SJSA1 (cell line): ENCODE measurements at places on chromosomes 1 and 21. TPM values are rescaled to one million over a fixed set of nuclear protein-coding genes. Genes with fewer than 3 reads are reported as not detected.

GRCh38 chr1:51344602-51345299, 14.4 kb upstream of the TTC39A start:
- no peak for DNase-seq
- no peak overlapping the region for H3K27ac ChIP-seq
- peaks cover 32% of the 10 kb centered on the region for H3K27me3 ChIP-seq
- H3K36me3 ChIP-seq = no peaks in the 10 kb centered on the region
- peaks cover 6% of the 10 kb centered on the region; the same call in 1 of the 2 replicates for H3K4me1 ChIP-seq

DNA sequence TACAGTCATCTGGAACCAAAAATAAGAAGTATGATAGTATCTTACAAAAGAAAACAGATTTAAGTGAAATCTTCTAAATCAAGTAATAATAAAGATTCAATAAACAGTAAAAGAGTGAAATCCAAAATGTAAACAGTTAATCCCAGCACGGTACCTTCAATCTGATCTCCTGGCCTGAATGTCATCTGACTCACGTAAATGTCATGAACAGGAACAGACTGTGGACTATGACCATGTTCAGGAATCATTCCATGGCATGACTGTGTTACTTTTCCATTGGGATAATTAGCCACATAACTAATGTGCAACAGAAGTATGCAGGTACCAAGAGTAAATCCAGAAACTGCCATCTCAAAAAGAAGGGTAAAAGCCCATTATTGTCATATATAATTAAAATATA, 18.0 kb downstream of the FRRS1 start:
- no peaks in the 10 kb centered on the region for H3K36me3 ChIP-seq
- no peak for DNase-seq
- H3K27me3 ChIP-seq = no peaks in the 10 kb centered on the region

The TINAGL1 gene
- total RNA-seq = 14.9 and 25.9 TPM in 2 replicates

The EXO1 gene
- total RNA-seq = 42.9 and 48.3 TPM in 2 replicates

The POTED gene
- total RNA-seq = not detected in 2 replicates

The TMEM82 gene
- not detected in 2 replicates for total RNA-seq

DNA sequence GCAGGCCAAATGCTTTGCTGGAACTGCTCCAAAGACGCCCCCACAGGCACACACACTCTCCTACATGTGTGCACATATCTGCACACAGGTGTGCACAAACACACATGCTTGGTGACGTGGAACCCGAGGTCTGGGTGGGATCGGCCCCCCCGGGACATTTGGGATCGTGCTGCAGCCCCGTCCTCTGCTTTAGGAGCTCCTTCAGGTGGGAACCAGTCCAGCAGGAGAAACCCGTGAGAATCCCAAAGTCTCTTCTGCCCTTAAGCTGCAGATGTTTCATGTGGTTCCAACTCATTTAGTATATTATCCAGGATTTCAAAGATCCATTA, 38.6 kb downstream of the UBE2G2 start:
- peak; percentile 32 for DNase-seq
- H3K4me1 ChIP-seq = peaks cover 20% of the 10 kb centered on the region
- no peak overlapping the region for H3K27ac ChIP-seq
- no peaks in the 10 kb centered on the region; the same call in 1 of the 2 replicates for H3K36me3 ChIP-seq
- no peaks in the 10 kb centered on the region for H3K27me3 ChIP-seq

GRCh38 chr1:22351768-22352080, 99.9 kb upstream of the ZBTB40 start:
- H3K27ac ChIP-seq = no peak overlapping the region
- peaks cover 23% of the 10 kb centered on the region for H3K27me3 ChIP-seq
- H3K4me1 ChIP-seq = peaks cover 12% of the 10 kb centered on the region

- no peaks in the 10 kb centered on the region for H3K4me1 ChIP-seq
- no peak for DNase-seq
- no peak overlapping the region for H3K4me3 ChIP-seq
- H3K27ac ChIP-seq = no peak overlapping the region
- no peaks in the 10 kb centered on the region; the same call in none of the 2 replicates for H3K27me3 ChIP-seq
- no peaks in the 10 kb centered on the region for H3K36me3 ChIP-seq
These were observed 27.3 kb downstream of the WDR64 start for GRCh38 chr1:241679404-241679803.

- no peak for DNase-seq
- H3K27ac ChIP-seq = no peak overlapping the region
- H3K4me1 ChIP-seq = no peaks in the 10 kb centered on the region
These were observed 41.5 kb upstream of the LRRC8D start for GRCh38 chr1:89779151-89779940.

- no peak overlapping the region for H3K27ac ChIP-seq
- H3K4me1 ChIP-seq = peaks cover 9% of the 10 kb centered on the region
- no peaks in the 10 kb centered on the region for H3K36me3 ChIP-seq
- no peak overlapping the region for H3K4me3 ChIP-seq
- DNase-seq = no peak
- H3K27me3 ChIP-seq = no peaks in the 10 kb centered on the region
These were observed 37.0 kb upstream of the PUM1 start for GRCh38 chr1:31102501-31102950.

The OPRD1 gene
- 0.03 and 0.05 TPM in 2 replicates for total RNA-seq

- H3K4me3 ChIP-seq = no peak overlapping the region
- H3K27me3 ChIP-seq = no peaks in the 10 kb centered on the region
- DNase-seq = no peak
These were observed 78.2 kb downstream of the NAV1 start for GRCh38 chr1:201617157-201617556.

The TDRD5 gene
- total RNA-seq = not detected in 2 replicates

The RNPC3 gene
- 3.5 and 5.1 TPM in 2 replicates for total RNA-seq

The ZNF670 gene
- total RNA-seq = 3.1 and 5.2 TPM in 2 replicates

The OR2T1 gene
- not detected in 2 replicates for total RNA-seq

- H3K36me3 ChIP-seq = peaks cover 4% of the 10 kb centered on the region
- no peaks in the 10 kb centered on the region for H3K27me3 ChIP-seq
- H3K4me1 ChIP-seq = peaks cover 7% of the 10 kb centered on the region; the same call in 1 of the 2 replicates
These were observed 1.6 kb upstream of the KDM4A start for GRCh38 chr1:43648221-43648847.

DNA sequence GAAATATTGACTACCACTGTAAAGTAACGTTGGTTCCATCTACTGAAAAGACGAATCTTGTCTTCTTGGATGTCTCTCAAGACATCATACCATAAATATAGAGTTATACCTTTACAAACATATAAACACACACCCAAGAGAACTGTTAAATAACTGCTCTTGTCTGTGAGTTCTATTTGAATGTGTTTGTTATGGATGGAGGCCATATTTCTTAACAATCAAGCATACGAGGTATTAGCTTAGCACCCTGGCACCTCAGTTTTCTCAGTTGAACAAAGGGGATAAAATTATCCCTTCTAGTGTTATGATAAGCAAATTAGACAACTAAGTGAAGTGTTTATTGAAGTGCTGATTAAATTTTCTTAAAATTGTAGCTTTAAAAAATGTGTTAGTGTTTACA, 336.6 kb upstream of the ZRANB2 start:
- H3K4me3 ChIP-seq = no peak overlapping the region
- no peaks in the 10 kb centered on the region for H3K36me3 ChIP-seq
- no peak overlapping the region for H3K27ac ChIP-seq
- H3K27me3 ChIP-seq = no peaks in the 10 kb centered on the region

GRCh38 chr1:178544531-178544930, 31.6 kb downstream of the TEX35 start:
- no peaks in the 10 kb centered on the region for H3K27me3 ChIP-seq
- no peak overlapping the region for H3K4me3 ChIP-seq
- H3K36me3 ChIP-seq = peaks cover 24% of the 10 kb centered on the region

The LEPROT gene
- total RNA-seq = 54.1 and 91.5 TPM in 2 replicates

DNA sequence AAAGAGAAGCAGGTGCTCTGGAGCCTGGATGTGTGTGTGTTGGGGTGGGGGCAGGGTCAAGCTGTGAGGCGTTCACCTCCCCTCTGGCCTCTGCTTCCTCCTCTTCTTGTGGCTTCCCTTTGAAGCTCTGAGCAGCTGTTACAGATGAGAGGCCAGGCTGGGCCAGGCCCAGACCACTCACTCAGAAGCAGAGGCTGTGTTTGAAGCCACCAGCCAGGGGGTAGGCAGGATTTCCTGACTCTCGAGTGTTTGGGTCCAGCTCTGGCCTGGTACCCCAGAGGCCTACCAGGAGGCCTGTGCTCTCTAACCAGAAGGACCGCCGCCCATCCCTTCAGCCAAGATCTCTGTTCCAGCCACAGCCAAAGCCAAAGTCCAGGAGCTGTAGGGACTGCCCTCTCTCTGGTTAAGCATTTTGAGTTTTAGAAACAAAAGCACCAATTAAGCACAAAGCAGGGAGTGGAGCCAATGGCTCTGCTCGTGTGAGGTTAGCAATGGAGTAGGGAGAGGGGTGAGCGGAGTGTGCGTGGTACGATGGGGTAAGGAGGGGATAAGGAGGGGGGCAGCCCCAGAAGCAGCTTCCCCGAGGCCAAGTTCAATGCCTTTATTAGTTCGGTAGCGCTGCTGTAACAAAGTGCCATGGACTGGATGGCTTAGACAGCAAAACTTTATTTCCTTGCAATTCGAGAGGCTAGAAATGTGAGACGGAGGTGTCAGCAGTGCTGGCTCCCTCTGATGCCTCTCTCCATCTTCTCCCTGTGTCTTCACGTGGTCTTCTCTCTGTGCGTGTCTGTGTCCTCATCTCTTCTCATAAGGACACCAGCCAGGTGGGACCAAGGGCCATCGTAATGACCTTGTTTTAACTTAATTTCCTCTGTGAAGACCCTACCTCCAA, 20.5 kb downstream of the RCSD1 start:
- H3K27ac ChIP-seq = no peak overlapping the region
- H3K4me1 ChIP-seq = no peaks in the 10 kb centered on the region
- DNase-seq = no peak
- no peaks in the 10 kb centered on the region for H3K36me3 ChIP-seq

DNA sequence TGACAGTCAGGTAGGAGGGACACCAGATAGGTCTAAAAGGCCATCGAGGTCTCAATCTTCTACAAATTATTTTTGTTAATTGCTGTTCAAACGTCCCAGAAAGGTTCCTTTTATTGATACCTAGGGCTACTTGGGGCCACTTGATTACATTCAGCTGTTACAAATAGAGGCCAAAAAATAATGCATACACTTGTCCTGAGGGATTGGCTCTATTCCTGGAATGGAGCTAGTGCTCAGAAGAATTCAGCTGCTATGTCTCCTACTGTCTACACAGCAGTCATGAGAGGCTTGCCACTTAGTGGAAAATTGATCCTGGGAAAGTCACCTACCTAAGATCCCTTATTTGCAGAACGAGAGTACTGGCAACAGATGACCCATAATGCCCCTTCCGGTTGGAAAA, 498.3 kb downstream of the ADGRL2 start:
- H3K4me3 ChIP-seq = no peak overlapping the region
- H3K4me1 ChIP-seq = no peaks in the 10 kb centered on the region
- H3K27ac ChIP-seq = no peak overlapping the region

The RAB29 gene
- 18.1 and 25.6 TPM in 2 replicates for total RNA-seq

DNA sequence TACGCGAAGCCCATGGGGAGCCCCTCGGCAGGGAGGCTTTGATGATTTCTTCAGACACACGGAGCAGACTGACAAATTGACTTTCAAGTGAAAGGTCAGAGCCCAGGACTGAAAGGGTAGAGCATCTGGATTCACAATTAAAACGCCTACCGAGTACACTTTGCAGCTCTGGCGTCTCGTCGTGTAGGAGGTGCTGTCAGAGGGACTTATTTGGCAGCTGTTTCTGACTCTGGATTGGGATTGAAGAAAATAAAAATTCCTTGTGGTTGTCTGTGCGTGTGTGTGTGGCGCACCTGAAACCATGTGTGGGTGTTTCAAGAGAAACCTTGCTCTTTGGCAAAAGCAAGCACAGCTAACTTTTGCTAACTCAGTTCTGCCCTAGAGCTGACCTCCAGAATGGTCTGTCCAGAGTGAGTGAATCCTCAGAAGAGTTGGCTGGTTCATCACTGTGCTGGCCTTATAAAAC, 348.7 kb downstream of the HLX start:
- DNase-seq = no peak
- H3K36me3 ChIP-seq = no peaks in the 10 kb centered on the region
- H3K27me3 ChIP-seq = no peaks in the 10 kb centered on the region
- no peak overlapping the region for H3K27ac ChIP-seq
- no peak overlapping the region for H3K4me3 ChIP-seq

DNA sequence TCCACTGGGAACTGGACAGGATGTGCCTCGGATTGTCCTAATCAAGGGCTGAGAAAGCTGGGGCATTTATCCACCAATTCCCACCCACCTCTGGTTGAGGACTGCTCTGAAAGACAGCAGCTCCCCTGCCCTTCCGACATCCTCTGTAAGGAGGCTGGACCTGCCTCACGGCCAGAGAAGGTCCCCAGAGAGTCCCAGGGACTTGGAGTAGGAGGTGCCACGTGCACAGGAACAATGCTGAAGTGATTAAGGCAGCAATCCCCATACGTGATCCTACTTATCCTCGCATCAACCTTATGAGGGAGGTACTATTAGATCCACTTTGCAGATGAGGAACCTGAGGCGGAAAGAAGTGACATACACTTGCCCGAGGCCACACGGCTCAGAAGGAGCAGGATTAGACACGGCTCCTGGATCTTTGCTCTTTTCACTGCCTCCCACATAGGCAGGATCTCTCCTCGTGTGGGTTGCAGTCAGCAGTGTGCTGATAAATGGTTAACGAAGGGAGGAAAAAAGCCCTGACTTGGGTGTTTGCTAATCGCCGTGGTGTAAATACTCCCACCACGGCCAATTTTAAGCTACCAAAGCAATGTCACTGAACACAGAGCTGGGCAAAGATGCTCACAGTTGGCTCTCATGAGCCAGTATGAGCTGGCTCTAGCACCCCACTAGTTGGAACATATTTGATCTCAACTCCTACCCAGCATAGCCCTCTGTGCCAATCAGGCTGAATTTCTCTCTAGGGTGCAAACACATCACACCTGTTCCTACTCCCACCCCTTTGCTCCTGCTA, 18.6 kb upstream of the LDLRAP1 start:
- H3K4me3 ChIP-seq = no peak overlapping the region
- H3K36me3 ChIP-seq = no peaks in the 10 kb centered on the region
- H3K27ac ChIP-seq = no peak overlapping the region
- no peaks in the 10 kb centered on the region for H3K4me1 ChIP-seq
- no peak for DNase-seq

- H3K4me3 ChIP-seq = no peak overlapping the region
- H3K27me3 ChIP-seq = no peaks in the 10 kb centered on the region
- H3K4me1 ChIP-seq = peaks cover 51% of the 10 kb centered on the region
- DNase-seq = peak; percentile 78
- peaks cover 7% of the 10 kb centered on the region for H3K36me3 ChIP-seq
These were observed 185.2 kb upstream of the TMEM51 start for GRCh38 chr1:14968251-14968851.

- no peak overlapping the region for H3K4me3 ChIP-seq
- no peaks in the 10 kb centered on the region for H3K36me3 ChIP-seq
- H3K27ac ChIP-seq = no peak overlapping the region
- DNase-seq = no peak
- H3K4me1 ChIP-seq = no peaks in the 10 kb centered on the region
These were observed 149.4 kb downstream of the FAM78B start for GRCh38 chr1:166017395-166017794.

- no peak overlapping the region for H3K4me3 ChIP-seq
- no peak for DNase-seq
- H3K27me3 ChIP-seq = no peaks in the 10 kb centered on the region
- H3K36me3 ChIP-seq = no peaks in the 10 kb centered on the region
These were observed 131.3 kb downstream of the PATJ start for GRCh38 chr1:61873581-61873980.

The SPRR2G gene
- total RNA-seq = not detected in 2 replicates
